ENCODE measurements at places on chromosomes 7 and 10.

GRCh38 chr10:12595936-12596576, 246.7 kb downstream of the CAMK1D start:
- no peak for DNase-seq

GRCh38 chr10:396535-397220, 261.4 kb downstream of the ZMYND11 start:
- DNase-seq, result no peak

GRCh38 chr10:113292086-113292485, 260.8 kb upstream of the HABP2 start:
- no peak for DNase-seq

GRCh38 chr7:146255609-146256008, 139.0 kb downstream of the CNTNAP2 start:
- DNase-seq, result peak; percentile 47

- DNase-seq, result no peak
These were observed 328.4 kb upstream of the AOAH start for GRCh38 chr7:37052705-37053104.

GRCh38 chr7:17275749-17276671, 22.4 kb upstream of the AHR start:
- DNase-seq, result no peak

DNA sequence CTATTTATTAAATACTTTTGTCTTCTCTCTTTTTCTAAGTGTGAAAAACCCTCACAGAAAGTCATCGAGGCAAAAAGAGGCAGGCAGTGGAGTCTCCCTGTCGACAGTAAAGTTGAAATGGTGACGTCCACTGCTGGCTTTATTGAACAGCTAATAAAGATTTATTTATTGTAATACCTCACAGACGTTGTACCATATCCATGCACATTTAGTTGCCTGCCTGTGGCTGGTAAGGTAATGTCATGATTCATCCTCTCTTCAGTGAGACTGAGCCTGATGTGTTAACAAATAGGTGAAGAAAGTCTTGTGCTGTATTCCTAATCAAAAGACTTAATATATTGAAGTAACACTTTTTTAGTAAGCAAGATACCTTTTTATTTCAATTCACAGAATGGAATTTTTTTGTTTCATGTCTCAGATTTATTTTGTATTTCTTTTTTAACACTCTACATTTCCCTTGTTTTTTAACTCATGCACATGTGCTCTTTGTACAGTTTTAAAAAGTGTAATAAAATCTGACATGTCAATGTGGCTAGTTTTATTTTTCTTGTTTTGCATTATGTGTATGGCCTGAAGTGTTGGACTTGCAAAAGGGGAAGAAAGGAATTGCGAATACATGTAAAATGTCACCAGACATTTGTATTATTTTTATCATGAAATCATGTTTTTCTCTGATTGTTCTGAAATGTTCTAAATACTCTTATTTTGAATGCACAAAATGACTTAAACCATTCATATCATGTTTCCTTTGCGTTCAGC, 43.4 kb downstream of the TARP start:
- DNase-seq, result no peak

GRCh38 chr7:70725448-70725847, 406.5 kb upstream of the GALNT17 start:
- DNase-seq, result no peak

DNA sequence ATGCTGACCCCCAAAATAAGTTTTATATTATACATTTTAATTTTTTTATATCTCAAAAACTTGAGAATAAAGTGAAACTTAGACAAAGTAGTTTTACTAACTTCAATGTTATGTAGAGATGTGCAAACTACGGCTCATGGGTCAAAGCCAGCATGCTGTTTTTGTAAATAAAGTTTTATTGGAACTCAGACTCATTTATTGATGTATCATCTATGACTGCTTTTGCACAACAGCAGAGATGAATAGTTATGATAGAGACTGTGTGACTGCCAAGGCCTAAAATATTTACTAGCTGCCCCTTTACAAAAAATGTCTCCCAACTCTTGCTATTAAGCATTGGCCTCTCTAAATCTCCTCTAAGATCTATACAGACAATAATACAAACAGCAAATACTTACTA, 12.4 kb downstream of the MTPN start:
- no peak for DNase-seq

DNA sequence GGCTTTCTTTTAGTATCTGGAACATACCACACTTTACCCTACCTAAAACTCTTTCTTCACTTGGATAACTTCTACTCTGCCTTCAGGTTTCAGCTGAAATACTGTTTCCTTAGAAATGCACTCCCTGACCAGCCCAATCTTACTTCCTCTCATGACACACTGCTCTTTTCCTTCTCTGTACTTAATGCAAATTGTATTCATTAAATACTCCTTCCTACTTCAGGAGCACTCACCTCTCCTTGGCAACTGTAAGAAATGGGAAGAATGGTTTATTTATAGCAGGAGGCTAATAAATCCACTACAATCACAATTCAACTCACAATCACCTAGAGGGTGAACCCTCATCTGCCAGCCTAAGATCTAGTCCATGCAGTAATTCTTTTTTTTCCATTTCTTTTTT, 15.2 kb downstream of the ZCWPW1 start:
- DNase-seq, result no peak

- no peak for DNase-seq
These were observed 69.8 kb downstream of the MAP3K8 start for GRCh38 chr10:30503700-30504266.

DNA sequence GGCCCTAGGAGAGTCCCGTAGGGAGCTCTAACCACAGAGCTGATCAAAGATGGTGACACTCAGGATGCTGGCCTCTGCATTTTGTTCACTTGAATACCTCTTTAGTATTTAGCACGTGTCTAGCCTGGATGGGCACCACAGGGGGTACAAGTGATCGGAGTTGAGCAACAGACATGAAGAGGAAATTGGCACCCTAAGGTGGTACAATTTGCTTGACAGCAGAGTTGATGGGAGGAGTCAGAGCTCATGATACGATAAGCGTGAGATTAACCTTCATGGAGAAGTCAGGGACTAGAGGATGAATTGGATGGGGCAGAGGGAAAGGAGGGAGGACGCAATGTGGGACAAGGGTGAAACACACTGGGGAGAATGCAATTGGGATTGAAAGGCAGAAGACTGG, 9.9 kb upstream of the ZNF212 start:
- DNase-seq, result no peak

GRCh38 chr10:74223755-74224529, 72.9 kb downstream of the ADK start:
- no peak for DNase-seq

DNA sequence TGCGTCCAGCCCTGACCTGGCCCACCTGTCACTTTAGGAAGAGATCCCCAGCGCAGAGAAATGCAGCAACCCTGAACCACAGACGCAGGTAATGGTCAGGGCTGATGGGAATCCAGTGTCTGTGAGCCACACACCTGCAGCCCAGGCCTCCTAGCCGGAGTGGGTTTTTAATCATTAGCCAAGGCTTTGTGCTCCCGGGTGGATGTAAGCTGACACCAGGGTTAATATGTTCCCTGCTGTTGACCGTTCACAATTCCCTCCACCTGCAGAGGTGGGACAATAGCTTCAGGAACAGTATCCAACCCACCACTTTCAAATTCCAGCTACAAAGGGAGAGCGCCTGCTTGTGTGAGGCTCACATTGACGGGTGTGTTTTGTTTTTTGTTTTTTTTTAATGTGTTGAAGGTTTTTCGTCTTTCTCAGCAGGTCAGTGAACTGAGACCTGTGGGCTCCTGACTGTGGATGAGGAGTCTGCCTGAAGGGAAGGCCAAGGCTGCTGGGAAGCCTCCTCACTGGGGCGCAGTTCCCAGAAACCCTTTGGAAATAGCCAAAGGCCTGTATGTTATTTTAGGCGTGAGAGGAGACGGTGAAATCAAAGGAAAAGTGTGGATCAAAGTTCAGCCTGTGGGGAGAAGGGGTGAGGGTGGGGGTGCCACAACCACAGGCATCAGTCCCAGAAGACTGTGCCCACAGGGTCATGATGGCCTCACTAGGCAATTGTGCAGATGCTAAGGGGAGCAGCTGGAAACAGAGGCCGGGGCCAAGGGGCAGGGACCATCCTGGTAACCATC, 111.1 kb downstream of the TNS3 start:
- peak; percentile 91 for DNase-seq

GRCh38 chr7:155371884-155372781, 74.5 kb downstream of the INSIG1 start:
- DNase-seq, result no peak

- DNase-seq, result no peak
These were observed 21.7 kb upstream of the ZNF365 start for GRCh38 chr10:62352356-62352970.

DNA sequence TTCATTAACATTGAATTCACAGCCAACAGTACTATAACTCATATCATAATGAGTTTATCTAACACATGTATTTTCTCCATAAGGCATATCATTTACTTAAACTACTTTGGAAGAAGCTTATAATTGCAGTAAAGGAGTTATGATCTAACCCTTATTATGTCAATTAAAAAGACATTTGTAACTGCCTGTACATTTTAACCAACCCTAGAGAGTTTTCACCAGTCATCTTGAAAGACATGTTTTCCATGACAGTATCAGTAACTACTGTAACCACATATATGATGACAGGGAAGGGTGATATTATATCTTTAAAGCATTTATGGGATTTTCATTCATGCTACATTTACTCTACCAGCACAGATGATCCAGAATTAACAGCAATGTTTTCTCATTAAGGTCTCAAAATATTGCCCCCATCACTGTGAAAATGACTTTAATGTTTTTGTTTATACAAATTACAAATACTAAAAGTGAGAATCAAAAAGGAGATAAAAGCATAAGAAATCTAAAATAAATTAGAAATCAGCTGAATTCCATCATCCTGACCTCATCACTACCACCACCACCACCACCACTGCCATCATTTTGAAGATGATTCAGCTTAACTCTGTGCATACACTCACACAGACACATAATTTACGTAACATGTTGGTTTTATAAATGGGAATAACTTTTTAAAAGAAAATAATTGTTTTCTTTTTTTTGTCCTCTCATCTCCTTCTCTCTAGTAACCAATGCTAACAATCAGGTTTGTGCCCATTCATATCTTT, 53.6 kb downstream of the MKLN1 start:
- no peak for DNase-seq

DNA sequence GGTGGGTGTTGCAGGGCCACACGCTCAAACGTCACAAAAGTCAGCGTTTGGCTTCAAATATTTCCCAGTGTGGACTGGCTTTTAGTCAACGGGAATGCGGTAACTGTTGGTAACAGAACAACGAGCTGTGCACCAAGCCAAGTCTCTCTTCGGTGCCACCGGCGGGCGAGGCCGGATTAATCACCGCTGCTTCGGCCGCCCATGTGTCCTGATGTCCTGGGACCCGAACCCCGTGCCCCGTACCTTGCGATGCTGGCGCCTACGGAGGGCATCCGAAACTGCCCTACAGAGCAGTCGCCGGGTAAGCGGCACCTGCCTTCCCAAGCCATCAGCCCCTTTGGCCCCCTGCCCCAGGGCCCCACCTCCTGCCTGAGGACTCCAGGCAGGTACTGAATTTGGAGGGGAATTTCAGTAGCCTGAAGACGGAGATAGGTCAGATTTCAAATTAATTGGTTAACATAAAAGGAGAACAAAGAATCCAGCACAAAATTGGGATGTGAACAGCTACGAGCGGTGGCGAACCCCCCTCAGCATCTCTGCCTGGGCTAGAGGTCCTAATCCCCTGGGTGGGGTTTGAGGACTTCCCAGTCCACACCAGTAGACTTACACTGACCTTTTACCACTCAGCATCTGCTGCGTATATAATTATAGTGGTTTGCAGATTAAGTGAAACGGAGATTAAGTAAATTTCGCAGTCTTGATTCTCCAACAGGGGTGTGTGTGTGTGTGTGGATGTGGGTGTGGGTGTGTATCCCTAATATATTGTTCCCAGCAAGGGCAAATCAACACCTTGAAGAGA, at the start of gene LRRC72:
TSS of gene LRRC72 (plus strand) at position 84 of the 799 bp plus-strand sequence. CDS start at position 212, 128 bp downstream.
- no peak for DNase-seq

GRCh38 chr10:121415063-121415399, 183.2 kb downstream of the FGFR2 start:
- no peak for DNase-seq

- DNase-seq, result no peak
These were observed 146.7 kb downstream of the CXCL12 start for GRCh38 chr10:44238212-44238611.

GRCh38 chr7:129575699-129576098, 35.8 kb upstream of the NRF1 start:
- DNase-seq, result no peak

DNA sequence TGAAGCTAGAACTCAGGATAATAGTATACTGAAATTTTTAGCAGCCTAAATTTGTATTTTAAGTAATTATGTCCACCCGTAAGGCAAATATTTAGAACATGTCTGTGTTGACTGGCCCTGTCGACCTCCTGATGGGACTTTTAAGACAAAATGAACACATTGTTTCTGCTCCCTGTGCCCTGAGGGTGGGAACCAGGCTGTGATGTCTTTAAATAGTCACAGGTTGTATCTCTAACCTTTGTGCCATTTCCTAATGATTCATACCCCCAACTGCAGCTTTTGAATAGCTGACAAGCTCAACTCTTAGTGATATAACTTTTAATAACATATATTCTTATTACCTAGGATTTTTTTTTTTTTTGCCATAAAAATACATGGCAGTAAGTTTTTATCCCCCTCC, 494.9 kb upstream of the AKR1E2 start:
- no peak for DNase-seq

All from kidney (tissue), 22 donors.